ACHN (cell line): ENCODE measurements at places on chromosomes 5 and 9.

DNA sequence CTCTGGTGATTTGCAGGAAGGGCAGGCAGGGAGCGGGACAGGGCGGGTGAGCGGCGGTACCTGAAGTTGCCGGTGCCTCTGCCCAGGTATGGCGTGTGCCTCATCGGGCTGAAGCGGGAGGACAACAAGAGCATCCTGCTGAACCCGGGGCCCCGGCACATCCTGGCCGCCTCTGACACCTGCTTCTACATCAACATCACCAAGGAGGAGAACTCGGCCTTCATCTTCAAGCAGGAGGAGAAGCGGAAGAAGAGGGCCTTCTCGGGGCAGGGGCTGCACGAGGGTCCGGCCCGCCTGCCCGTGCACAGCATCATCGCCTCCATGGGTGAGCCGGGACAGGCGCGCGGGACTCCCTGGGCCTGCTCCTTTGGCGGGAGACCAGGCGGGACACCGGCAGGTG lies 68.8 kb downstream of the KCNT1 start:
- DNase-seq, result no peak

DNA sequence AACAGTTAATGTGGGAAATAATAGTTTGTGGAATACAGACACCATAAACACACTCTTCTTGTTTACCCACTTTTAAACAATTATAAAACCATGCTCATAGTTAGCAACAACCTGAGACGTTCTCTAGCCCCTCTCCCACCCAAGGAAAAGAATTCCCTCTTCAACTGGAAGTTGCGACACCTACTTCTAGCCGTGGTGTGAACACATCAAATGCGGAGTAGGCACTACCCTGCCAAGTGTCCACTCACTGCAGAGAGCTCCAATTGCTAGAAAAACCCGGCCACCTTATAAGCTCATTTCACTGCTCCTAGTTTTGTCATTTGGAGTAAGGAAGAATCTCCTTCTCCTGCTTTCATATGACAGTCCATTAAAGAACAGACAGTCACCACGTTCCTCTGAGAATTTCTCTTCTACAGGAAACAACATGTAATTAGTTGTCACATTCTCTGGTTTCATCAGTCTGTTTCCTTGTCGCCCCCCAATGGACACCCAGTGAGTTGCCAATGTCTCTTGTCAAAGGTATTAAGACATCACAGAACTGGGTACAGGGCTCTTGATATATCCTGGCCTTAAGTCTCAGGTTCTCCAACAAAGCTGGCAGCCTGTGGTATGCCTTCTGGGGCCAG lies 47.3 kb downstream of the PRLR start:
- DNase-seq, result peak; percentile 52

GRCh38 chr5:172733131-172733973 lies 37.6 kb downstream of the DUSP1 start:
- DNase-seq, result peak; percentile 84

DNA sequence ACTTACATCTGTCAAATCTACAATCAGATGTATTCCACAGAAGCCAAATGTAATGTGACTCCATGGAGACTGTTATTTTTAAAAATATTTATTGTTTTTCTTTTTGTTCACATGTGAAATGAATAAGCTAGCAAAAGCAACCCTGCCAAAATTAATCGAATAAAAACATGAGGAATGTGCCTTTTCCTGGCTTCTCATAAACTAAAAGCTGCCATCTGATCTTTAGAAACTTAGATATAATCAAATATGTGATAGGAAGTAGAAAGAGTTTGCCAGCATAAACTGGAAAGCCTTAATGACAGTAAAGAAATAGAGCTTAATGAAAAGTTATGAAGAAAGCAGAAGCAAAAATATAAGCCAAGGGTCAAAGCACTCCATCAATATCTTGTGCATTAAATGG lies 1724.7 kb upstream of the WWC1 start:
- no peak for DNase-seq

- no peak for DNase-seq
These were observed 2.4 kb downstream of the MAP1B start for GRCh38 chr5:72109625-72110024.

- DNase-seq, result no peak
These were observed 333.4 kb upstream of the PUM3 start for GRCh38 chr9:3177146-3177761.

- DNase-seq, result peak; percentile 58
These were observed 87.6 kb downstream of the ERP44 start for GRCh38 chr9:100011062-100011681.

- DNase-seq, result no peak
These were observed 8.0 kb upstream of the NSMF start for GRCh38 chr9:137467161-137467581.

- no peak for DNase-seq
These were observed 122.1 kb upstream of the FBXL17 start for GRCh38 chr5:108503986-108504385.

GRCh38 chr9:136489731-136490130 lies 6.9 kb upstream of the SEC16A start:
- no peak for DNase-seq

GRCh38 chr5:10607666-10608073 lies 43.8 kb downstream of the ANKRD33B start:
- DNase-seq, result no peak

DNA sequence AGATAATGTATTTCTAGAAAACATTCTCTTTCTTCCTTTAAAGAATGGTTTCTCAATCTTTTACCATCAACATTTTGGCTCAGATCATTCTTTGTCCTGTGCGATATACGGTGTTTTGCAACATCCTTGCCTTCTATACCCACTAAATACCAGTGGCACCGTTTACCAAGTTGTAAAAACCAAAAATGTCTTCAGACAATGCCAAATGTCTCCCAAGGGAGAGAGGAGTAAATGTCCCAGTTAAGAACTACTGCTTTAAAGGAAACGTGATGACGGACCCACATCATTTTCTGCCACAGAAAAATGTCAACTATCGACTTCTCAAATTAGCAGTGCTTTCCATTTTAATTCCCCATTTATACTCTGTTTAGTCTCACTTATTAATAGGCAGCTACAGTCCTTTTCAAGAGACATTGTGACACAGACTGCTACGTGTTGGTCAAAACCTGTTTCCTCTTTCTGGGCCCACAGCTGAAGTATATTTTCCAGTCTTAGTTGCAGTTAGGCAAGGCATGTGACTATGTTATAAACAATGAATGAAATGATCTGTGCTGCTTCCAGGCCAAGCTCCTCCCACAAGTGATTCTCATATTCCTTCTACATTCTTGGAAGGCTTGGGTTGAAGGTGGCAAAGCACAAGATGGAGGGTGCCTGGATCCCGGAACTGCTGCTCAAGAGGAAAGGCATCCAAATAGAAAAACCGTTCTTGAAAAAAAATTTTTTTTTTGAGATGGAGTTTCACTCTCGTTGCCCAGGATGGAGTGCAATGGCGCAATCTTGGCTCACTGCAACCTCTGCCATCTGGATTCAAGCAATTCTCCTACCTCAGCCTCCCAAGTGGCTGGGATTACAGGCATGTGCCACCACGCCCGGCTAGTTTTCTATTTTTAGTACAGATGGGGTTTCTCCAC lies 8.8 kb downstream of the PRXL2C start:
- DNase-seq, result no peak

DNA sequence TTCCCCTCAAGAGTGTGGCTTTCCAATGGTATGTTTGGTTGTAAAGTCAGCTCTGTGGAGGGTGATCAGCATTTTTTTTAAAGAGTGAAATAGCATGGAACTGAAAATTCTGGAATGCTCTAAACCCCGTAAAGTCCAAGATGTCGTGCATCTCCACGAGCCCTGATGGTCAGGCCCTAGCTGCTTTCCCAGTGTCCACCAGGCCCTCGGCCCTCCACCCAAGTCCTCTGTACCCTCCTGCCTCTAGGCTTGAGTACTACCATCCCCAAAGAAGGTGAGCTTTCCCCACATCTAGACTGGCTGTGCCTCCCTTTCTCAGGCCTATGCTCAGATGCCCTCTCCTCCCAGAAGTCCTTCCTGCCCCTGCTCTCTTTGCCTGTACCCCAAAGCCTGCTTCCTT lies 280.3 kb downstream of the GADD45G start:
- DNase-seq, result no peak

DNA sequence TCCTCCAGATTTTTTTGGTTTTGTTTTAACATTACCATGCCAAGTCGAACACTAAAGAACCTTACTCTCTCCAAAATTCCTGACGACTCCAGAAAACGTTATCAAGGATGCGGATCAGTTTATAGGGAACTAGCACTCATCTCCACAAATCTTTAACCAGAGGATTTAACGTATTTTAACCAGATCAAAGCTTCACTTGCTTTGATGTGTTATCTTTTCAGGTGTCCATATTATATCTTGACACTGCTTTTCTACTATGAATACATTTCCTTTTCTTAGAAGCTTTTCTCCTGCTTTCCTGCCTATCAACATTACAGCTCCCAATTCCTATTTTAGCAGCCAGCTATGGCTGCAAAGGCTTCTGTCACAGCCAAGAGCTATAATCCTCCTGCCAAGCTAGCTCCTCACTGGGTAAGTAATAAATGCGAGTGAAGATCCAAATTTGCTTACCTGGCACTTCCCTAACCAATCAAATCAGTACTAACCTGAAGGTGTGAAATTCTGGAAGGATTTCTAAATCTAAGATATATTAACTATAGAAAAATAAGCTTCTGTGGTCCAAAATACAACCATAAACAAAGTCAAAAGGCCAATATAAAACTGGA lies 60.2 kb downstream of the CDC14B start:
- no peak for DNase-seq

DNA sequence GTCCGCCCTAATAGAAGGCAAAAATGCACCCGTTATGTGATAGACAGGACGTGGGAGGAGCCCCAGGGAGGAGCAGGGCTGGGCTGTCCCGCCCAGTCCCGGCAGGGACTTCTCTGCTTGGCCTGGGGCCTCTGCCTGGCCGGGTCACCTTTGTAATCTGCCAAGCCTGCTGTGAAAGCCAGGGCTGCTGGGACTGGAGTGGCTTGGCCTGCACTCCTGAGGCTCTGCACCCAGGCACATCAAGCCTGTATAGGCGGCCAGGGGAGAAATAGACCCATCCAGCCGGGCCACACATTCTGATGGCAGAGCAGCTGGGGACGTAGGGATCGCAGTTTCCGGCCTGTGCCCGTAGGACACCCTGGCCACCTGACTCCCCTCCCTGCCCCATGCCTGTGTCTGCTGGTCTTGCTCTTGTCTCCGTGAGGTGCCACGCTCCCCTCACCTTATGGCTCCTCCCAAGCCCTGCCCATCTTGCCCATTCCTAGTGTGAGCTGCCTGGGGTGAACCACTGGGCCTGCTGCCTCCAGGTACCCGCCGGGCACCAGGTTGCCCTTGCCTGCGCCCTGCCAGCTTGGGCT lies 28.1 kb downstream of the DYNC2I2 start:
- DNase-seq, result no peak

GRCh38 chr9:126661521-126662251 lies 48.0 kb downstream of the LMX1B start:
- peak; percentile 42 for DNase-seq
